ENCODE measurements at places on chromosomes 3 and 15.

DNA sequence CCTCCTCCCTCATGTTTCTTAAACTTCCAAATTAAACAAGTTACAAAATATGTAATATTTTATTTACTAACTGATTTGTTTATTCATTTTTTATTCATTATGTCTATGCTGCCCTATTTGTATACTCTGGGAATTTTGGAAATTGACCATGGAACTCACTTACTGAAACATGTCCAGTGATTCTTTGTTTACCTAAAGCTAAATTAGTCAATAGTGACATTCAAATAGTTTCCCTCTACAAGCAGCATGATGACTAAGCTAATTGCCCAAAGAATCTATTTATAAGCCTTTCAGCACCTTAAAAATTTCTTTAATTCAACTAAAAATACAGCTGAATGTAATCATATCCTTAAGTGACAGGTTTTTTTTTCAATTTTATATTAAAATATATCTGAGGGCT lies 437.7 kb downstream of the SI start:
- H3K27me3 ChIP-seq, result no peaks in the 10 kb centered on the region
- H3K4me3 ChIP-seq, result no peak overlapping the region
- DNase-seq, result no peak
- H3K4me1 ChIP-seq, result no peaks in the 10 kb centered on the region
- H3K27ac ChIP-seq, result no peak overlapping the region

- no peaks in the 10 kb centered on the region for H3K27me3 ChIP-seq
- no peaks in the 10 kb centered on the region for H3K4me1 ChIP-seq
- no peaks in the 10 kb centered on the region for H3K36me3 ChIP-seq
- H3K27ac ChIP-seq, result no peak overlapping the region
These were observed 155.7 kb downstream of the B3GALNT1 start for GRCh38 chr3:160949460-160949859.

DNA sequence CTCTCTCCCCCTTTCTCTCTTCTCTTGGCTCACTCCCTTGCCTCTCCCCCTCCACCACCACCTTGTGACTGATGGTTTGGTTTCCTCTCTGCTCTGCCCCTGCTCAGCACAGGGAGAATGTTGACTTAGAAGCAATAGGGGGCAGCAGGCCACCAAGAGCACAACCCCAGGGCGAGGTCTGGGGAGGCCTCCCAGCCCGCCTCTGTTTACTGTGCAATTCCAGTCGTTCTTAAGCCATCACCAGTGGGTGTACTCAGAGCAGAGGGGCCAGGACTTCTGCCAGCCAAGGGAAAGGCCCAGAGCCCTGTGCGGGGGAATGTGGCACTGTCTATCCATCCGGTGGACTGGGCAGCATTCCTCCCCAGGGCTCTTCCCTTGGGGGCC lies 5.7 kb upstream of the APEH start:
- H3K4me1 ChIP-seq, result peaks cover 2% of the 10 kb centered on the region
- no peaks in the 10 kb centered on the region for H3K27me3 ChIP-seq
- no peaks in the 10 kb centered on the region for H3K36me3 ChIP-seq

DNA sequence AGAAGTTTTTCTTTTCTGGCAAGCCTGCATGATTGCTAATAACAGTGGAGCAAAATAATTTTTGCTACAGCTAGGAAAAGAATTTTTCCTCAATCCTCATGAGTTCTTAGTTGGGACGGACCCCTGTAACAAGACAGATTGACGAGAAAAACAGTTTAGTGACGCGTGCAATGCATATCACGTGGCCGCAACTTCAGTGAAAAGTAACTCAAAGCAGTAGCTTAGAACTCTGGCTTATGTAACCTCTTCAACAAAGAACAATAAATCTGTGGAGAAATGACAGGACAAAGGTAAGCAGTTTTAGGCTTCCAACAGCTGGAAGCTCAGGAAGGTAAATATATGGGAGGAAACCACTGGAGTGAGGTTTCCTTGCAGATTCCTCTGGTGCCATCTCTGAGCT lies 19.7 kb downstream of the FAM107A start:
- H3K4me3 ChIP-seq, result no peak overlapping the region
- H3K36me3 ChIP-seq, result no peaks in the 10 kb centered on the region
- no peak overlapping the region for H3K27ac ChIP-seq

GRCh38 chr3:15206662-15207576 lies 873 bp downstream of the CAPN7 start:
- DNase-seq, result peak; percentile 32
- no peaks in the 10 kb centered on the region for H3K27me3 ChIP-seq
- H3K4me1 ChIP-seq, result no peaks in the 10 kb centered on the region
- no peaks in the 10 kb centered on the region for H3K36me3 ChIP-seq
- H3K4me3 ChIP-seq, result peak overlapping the region; percentile 54
- H3K27ac ChIP-seq, result no peak overlapping the region

GRCh38 chr3:111714305-111714704 lies 119.2 kb upstream of the ZBED2 start:
- H3K27me3 ChIP-seq, result no peaks in the 10 kb centered on the region
- H3K27ac ChIP-seq, result no peak overlapping the region
- no peak overlapping the region for H3K4me3 ChIP-seq
- H3K36me3 ChIP-seq, result no peaks in the 10 kb centered on the region

DNA sequence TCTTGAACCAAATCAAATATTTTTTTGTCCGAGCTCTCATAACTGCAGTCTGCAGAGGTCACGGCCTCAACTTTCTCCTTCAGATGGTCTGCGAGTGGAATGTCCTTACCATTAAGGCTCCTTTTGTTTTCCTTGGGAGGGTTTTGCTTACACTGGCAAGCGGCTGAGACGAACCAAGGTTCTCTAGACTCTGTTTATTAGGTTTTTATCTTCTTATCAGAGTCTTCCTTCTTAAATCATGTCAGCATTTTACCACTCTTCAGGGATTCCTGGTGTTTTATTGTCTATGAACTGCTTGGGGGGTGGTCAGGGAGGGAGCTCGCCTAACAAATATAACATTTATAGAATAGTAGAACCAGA lies 773.7 kb upstream of the NR2F2 start:
- no peaks in the 10 kb centered on the region for H3K4me1 ChIP-seq
- peak; percentile 17 for DNase-seq
- H3K36me3 ChIP-seq, result no peaks in the 10 kb centered on the region
- H3K27me3 ChIP-seq, result no peaks in the 10 kb centered on the region

- no peaks in the 10 kb centered on the region for H3K36me3 ChIP-seq
- no peaks in the 10 kb centered on the region for H3K27me3 ChIP-seq
- H3K4me3 ChIP-seq, result no peak overlapping the region
- no peak overlapping the region for H3K27ac ChIP-seq
These were observed 90.6 kb downstream of the TNFAIP8L3 start for GRCh38 chr15:51004103-51004551.

- no peaks in the 10 kb centered on the region for H3K36me3 ChIP-seq
- H3K4me3 ChIP-seq, result no peak overlapping the region
- no peak for DNase-seq
- no peaks in the 10 kb centered on the region for H3K4me1 ChIP-seq
- H3K27ac ChIP-seq, result no peak overlapping the region
These were observed 1.4 kb upstream of the CCDC174 start for GRCh38 chr3:14650193-14650592.

DNA sequence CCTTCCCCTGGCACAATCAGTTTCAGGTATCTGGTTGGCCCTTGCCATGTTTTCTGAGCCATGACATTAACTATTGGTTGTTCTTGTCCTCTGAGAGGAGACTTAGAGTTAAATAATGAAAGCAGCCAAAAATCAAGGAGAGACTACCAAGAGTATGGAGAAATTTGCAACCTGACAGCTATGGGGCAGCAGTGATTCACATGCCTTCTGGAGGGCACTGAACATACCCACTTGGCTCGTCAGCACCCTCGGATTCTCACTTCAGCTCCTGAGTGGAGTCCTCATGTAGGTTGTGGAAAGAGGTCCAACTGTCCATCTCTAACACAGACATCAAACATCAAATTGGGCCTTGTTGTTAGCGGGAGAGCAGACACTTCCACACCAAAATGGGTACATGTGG lies 265.6 kb downstream of the EBLN2 start:
- H3K4me1 ChIP-seq, result no peaks in the 10 kb centered on the region
- no peak for DNase-seq
- no peak overlapping the region for H3K4me3 ChIP-seq
- no peaks in the 10 kb centered on the region for H3K36me3 ChIP-seq
- H3K27ac ChIP-seq, result no peak overlapping the region

GRCh38 chr3:68515237-68515636 lies 417.1 kb downstream of the TAFA4 start:
- H3K27me3 ChIP-seq, result no peaks in the 10 kb centered on the region
- no peaks in the 10 kb centered on the region for H3K4me1 ChIP-seq
- H3K36me3 ChIP-seq, result no peaks in the 10 kb centered on the region
- H3K4me3 ChIP-seq, result no peak overlapping the region
- no peak overlapping the region for H3K27ac ChIP-seq

- no peak overlapping the region for H3K27ac ChIP-seq
- H3K27me3 ChIP-seq, result no peaks in the 10 kb centered on the region
- H3K4me1 ChIP-seq, result no peaks in the 10 kb centered on the region
These were observed 302.2 kb upstream of the NR2E3 start for GRCh38 chr15:71508081-71508682.

DNA sequence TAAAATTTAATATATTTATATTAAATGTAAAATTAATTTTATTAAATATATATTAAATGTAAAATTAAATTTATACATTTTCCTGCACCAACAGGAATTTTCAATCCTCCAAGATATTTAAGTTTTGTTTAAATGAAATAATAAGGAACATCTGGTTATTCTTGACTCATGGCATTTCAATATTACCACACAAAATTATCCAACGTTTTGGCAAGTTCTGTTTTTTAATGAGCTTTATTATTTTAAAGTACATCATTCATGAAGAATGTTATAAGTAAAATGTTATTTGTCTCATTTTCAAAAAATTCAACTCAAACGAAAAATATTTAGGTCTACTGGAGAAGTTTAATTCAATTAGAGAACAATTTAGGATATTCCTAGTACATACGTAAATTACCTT lies 811.4 kb downstream of the NAALADL2 start:
- no peaks in the 10 kb centered on the region for H3K36me3 ChIP-seq
- H3K4me1 ChIP-seq, result no peaks in the 10 kb centered on the region
- H3K4me3 ChIP-seq, result no peak overlapping the region
- H3K27me3 ChIP-seq, result no peaks in the 10 kb centered on the region
- DNase-seq, result no peak

- H3K4me3 ChIP-seq, result no peak overlapping the region
- no peaks in the 10 kb centered on the region for H3K36me3 ChIP-seq
- H3K27ac ChIP-seq, result no peak overlapping the region
- DNase-seq, result no peak
These were observed 89.0 kb upstream of the PFN2 start for GRCh38 chr3:150059729-150060128.

DNA sequence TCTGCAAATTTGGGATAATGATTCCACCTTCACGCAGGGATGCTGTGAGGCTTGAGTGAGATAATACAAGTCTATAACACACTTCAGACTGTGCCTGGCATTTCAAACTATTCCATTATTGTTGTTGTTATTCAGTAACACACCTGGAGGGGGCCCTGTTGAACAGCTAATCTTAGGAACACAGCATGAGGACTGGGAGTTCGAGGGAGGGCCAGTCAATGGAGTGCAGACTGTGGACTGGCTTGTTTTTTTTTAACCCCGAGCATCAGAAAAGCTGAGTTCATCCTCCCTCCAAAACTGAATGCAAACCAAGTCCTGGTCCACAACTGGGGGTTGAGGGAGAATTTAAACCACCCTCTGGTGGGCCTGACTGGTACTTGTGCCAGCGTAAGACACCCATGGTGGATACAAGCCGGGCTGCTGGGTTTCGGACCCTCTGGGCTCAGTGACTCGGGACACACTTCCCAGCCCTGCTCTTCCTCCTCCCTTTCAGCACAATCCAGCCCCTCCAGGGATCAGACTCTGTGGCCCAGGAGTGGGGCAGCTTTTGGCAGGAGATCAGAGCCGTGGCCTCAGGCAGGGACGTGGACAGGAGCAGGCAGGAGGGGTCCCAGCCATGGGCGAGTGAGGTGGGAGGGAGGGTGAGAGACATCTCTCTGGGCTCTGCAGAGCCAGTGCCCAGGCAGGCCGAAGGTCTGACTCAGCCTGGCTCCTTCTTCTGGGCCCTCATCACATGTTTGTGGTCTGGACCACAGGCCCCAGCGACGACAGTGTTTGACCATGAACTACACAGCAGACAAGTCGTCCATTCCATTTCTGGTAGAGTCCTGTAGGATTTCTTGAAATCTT lies 36.3 kb upstream of the MEX3B start:
- peak; percentile 80 for DNase-seq
- H3K36me3 ChIP-seq, result no peaks in the 10 kb centered on the region
- H3K27me3 ChIP-seq, result no peaks in the 10 kb centered on the region
- no peak overlapping the region for H3K27ac ChIP-seq
- no peaks in the 10 kb centered on the region for H3K4me1 ChIP-seq

DNA sequence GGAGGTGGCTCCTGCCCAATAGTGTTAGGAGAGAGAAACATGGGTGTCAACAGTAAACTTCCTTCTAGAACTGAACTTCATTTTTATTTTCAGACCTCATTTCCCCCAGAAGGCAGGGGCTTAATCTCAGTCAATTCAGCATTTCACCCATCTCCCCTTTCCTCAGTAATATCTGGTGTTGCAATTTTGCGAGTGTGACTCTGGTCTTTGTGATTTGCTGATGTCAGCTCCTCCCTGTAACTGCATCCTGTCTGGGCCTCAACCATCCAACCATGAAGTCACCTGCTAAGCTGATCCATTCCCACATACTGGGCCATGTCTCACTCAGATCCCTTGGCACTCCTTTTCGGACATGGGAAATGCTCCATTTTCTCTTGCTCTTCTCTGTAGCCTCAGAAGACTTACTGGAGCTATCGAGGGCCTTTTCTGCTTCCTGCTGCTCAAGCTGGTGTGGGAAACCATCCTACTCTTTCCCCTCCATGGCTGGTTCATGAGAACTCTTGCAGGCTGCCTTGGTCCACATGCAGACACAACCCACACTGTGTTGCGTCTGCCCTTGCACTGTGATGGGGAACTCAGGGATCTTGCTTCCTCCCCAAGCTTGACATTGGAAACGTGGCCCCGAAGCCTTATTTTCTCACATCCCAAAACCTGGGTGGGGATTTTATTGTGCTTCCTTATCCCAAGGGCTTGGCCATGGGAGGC lies 24.6 kb downstream of the CCR4 start:
- H3K36me3 ChIP-seq, result no peaks in the 10 kb centered on the region
- H3K4me1 ChIP-seq, result no peaks in the 10 kb centered on the region
- H3K27ac ChIP-seq, result no peak overlapping the region
- no peaks in the 10 kb centered on the region for H3K27me3 ChIP-seq
- DNase-seq, result no peak
- no peak overlapping the region for H3K4me3 ChIP-seq

Measured in mesendoderm (in vitro differentiated cells).